ENCODE measurements at places on chromosomes 2 and 18.

DNA sequence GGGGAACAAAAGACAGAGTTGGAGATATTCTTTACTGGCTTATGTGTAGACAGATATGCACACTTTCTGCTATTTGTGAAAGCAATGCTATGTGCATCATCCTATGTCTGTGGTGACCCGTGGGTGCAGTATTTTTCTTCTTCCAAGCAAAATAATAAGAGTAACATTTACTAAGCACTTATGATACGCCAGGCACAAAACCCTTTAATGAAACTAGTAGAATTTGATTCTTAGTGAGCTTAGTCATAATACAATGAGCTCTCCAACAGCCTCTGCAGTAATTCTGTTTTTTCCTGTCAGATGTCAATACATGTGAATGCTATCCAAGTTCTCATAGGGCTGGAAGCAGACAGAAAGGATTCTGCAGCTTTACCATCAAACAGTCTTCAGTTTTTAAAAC is 130.6 kb downstream of the RAD51AP2 start:
- no peak for DNase-seq

DNA sequence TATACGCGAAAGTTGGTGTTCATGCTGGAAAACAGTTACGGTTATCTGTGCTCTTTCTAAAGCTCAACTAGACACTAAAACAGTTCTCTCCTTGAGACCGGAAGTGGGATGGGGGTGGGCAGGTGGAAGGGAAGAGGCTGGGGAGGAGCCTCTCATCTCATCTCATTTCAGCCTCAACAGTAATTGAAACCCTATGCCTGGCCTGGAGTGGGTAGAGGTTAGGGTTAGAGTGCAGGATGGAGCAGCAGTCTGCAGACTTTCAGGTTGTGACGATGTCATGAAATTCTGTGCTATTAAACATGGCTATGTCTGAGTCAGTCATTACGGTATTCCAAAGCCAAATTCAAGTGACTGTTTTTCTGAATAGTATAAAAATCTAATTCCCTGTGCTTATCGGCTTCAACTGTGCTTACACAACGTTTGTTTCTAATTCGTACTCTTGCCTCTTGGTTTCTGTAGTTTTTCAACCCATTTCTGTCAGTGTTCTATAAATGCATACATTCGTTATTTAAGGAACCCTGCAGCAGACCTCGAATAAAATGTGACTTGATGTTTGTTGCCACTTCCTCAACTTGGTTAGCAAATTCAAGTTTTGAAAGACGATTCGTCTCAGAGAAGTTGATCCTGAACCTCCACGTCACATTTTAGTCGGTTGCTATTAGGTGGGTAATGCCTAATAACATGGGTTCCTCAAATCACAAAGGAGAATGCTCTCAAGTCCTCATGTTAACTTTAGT is 75.8 kb upstream of the TCF7L1 start:
- DNase-seq: peak; percentile 63

GRCh38 chr2:100185105-100185504 is 42.7 kb upstream of the AFF3 start:
- no peak for DNase-seq

DNA sequence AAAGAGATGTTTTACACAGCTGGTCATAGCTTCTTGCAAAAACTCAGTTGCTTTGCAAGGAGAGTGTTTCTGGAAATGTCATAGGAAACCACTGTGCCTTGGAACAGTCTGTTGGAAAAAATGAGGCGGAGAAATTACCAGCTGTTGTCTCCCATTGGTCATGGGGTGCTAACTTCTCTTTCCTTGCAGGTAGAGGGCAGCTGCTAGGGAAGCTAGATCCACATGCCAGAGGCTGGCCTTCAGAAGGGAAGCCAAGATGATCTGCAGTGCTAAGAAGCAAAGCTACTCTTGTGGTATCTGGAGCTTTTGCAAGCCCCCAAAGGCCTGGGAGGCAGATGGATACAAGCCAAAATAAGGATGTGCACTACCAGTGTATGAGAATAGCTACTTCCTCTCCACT is 34.8 kb upstream of the LAMA1 start:
- DNase-seq: no peak

- DNase-seq: no peak
These were observed 33.0 kb downstream of the FHOD3 start for GRCh38 chr18:36330435-36331052.

Data from MV-4-11 (cell line).